Ammon's horn (tissue), 1 donor: ENCODE measurements at places on chromosomes 7 and 10.

DNA sequence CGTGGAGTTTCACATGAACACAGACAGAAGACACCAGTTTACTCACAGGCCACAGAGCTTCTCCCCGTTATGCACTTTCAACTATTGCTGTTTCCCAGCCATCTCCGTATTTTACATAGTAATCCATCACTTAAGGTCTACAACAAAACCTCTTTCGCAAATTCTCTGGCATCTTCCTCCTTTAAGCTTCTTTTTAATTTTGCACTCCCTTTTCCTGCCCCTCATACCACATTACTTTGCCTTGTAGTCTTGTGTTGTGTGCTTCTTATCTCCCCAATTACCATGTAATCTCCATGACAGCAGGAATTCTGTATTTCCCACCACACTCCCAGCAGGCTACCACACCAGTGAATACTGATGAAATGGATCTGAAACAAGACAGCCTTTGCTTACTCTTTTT lies 87.3 kb downstream of the ODAD2 start:
- DNase-seq, result no peak

DNA sequence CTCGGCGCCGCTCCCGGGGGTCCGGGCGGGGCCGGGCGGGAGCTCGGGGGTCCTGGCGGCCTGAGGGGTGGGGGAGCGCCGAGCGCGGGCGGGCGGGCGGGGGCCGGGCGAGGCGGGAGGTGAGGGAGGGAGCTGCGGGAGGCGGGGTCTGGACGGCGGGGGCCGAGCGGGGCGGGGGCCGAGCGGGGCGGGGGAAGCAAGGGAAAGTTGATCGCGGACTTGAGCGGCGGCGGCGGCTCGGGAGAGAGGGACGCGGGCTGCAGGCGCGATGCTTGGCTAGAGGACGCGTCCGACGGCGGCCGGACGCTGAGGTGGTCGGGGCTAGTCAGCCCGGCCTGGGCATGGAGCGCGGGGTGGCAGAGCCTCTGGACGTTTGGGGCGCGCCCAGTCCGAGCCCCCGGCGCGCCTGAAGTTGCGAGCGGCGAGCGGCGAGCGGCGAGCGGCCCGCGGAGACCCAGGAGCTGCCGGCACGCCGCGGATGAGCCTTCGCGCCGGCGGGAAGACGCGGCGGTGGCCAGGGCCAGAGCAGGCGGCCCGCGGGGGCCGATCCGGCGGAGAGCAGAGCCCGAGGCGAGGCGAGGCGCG lies at the start of gene CDH23:
CDH23 (plus strand) TSS at position 210 of the 585 bp plus-strand sequence. CDS start 42,912 bp downstream, outside the sequence.
- peak; percentile 37 for DNase-seq

- no peak for DNase-seq
Measured at GRCh38 chr7:106774768-106775551, 90.1 kb upstream of the PIK3CG start.

- no peak for DNase-seq
Measured at GRCh38 chr7:128299109-128299607, 44.5 kb downstream of the RBM28 start.

DNA sequence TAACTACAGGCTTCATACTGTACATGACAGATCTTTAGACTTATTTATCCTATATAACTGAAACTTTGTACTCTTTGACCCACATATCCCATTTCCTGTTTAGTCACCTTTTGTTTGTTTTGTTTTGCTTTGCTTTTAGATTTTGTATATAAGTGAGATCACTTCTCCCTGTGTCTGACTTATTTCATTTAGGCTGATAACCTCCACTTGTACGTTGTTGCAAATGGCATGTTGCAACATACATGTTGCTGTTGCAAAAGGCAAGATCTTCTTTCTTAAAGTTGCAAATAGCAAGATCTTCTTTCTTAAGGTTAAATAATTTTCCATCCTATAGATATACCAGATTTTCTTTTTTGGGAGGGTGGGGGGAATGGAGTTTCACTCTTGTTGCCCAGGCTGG lies 341.5 kb downstream of the OTUD1 start:
- DNase-seq, result no peak

DNA sequence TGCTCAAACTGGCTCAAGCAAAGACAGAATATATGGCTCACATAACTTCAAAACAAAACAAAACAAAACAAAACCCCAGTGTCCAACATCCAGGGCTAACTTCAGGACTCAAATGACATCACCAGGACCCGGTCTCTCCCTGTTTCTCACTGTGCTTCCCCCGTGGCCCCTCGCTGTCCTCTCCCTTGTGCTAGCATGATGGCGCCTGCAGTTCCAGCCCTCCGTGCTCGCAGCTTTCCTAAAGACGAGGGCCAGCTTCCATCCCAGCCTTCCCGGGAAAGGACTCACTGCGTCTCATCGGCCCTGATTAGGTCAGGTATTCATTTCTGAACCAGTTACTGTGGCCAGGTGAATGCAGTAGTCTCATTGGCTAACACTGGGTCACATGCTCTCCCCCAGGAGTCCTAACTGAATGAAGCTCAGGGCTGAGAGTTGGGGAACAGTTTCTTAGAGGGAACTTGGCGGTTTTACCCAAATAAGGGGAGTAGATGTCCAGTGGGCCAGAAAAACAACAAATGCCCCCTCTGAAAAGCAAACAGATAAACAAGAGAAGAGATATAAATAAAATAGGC lies 33.0 kb upstream of the CTBP2 start:
- no peak for DNase-seq
